ENCODE measurements at places on chromosomes 16 and 17.

- DNase-seq = no peak
These were observed 89.9 kb downstream of the CYLD start for GRCh38 chr16:50831751-50832150.

DNA sequence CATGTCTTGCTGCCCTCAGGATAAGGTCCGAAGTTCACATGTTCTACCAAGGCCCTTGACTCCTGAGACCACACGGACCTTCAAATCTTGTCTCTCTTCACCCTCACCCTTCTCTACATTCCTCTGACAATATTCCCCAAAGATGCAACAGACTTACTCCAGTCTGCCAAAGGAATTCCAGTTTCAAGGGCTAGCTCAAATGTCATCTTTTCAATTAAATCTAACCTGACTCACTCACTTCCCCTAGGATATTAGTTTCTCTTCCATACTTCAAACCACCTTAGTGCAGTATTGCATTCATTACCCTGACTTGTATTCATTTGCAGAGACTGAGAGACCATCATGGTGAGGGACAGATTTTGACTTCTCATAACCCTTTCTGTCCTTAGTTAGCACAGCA is 59.6 kb upstream of the ADCY9 start:
- DNase-seq = peak; percentile 43

DNA sequence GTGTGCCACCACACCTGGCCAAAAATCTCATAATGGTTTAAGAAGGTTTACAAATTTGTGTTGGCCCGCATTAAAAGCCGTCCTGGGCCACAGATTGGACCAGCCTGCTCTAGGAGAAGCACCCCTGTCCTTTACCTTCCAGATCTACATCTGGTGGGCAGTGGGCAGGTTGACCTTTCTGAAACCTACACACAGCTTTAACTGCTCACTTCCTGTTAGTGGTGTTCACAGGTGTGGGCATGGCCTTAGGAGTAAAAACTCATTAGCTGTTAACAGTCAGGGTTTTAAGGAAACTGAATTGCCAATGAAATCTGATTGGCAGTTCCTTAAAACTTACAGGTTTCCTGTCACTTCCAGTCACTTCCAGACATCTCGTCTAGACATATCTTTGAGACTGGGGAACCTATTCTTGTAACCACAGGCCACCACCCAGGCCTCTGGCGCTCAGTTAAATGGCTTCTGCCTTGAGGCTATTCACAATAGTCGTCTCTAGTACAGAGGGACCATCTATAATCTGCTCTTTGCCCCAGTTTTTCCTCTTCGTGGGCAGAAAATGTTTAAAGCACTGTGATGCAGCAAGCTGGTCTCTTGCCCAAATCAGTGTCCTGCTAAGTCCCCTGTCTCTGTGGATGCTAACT is 29.3 kb downstream of the GNGT2 start:
- no peak for DNase-seq

GRCh38 chr16:51392521-51393187 is 241.6 kb upstream of the SALL1 start:
- DNase-seq = peak; percentile 85

DNA sequence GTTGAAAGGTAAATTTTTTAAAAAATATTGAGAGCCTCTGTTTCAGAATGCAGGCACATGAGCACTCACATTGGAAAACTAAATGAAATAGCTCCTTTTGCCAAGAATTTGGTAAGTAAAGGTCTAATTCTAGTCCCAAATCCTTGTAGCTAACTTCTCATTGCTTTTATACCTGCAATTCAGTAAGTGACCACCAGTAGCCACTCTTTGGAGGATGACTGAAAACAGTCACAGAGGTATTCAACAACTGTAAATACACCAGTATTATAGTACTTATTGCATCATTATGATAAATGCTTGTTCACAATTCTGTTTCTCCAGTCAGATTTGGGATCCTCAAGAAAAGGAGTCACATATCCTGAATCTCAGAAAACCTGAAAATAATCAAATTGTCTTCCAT is 562.4 kb upstream of the CDH11 start:
- DNase-seq = no peak

- no peak for DNase-seq
These were observed 356.9 kb downstream of the C16orf95 start for GRCh38 chr16:86960266-86960665.

- no peak for DNase-seq
These were observed 135.4 kb downstream of the TMEM132E start for GRCh38 chr17:34714475-34715410.
